HFFc6 (cell line): ENCODE measurements at places on chromosomes 12 and 14.

DNA sequence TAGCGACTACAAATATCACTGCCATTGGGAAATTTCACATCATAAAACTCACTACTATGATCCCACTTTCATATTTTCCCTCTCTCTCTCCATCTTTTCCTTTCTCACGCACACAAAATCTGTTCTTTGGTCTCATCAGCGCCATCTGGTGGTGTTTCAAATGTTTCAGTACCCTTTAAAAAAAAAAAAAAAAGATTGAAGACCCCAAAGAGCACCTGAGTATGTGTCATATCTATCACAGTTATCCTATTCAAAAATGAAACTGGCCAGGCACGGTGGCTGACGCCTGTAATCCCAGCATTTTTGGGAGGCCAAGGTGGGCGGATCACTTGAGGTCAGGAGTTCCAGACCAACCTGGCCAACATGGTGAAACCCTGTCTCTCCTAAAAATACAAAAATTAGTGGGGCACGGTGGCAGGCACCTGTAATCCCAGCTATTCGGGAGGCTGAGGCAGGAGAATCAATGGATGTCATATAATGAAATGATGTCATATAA lies 72.4 kb downstream of the TTC9 start:
- peak; percentile 3 for DNase-seq

- DNase-seq, result no peak
Measured at GRCh38 chr14:95477411-95478269, 38.8 kb downstream of the SYNE3 start.

- no peak for DNase-seq
Measured at GRCh38 chr14:64476438-64476837, 11.1 kb downstream of the AKAP5 start.

DNA sequence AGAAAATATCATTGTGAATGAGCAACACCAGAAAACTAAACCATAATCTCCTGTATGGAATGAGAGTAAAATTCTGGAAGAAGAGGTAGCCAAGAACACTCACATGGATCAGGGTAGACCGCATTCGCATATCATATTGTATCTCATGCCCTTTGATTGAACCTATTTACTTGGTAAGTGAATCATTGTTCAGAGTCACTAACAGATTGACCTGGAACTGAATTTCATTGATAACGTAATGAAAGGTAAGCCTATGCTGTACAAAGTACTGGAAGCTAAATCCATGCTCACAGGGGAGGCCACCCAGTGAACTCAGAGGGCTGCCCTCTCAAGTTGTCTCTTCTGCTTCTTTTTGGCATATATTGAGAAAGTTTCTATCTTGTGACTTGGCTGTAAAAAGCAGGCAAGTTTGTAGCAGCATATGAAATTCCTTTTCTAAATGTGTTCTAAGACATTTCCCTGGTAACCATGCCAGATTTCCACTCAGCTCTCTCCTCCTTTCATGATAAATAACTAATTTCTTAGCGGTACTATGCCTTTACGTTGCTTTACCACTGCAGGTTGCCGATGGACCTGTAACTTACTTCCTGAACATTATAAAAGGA lies 91.4 kb downstream of the PLCZ1 start:
- DNase-seq, result no peak

- no peak for DNase-seq
Measured at GRCh38 chr12:32893458-32893857, 3.1 kb downstream of the PKP2 start.

DNA sequence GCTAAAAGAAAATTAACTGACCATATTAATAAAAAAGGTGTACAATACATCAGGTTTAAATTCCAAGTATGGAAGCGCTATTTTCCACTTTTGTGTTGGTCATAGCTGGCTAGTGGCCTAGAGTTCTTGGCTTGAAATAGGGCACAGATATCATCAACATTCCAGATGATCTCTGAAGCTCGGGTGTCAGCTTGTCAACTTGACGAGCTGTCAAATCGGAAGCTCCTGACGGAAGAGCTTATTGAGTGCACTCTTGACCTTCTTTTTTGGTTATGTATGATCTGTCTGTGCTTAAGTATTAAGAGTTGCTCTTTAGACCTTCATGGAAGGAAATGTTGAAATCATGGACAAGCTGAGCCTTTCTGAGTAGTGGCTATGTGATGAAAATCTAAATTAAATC lies 177.9 kb downstream of the APAF1 start:
- DNase-seq, result no peak

DNA sequence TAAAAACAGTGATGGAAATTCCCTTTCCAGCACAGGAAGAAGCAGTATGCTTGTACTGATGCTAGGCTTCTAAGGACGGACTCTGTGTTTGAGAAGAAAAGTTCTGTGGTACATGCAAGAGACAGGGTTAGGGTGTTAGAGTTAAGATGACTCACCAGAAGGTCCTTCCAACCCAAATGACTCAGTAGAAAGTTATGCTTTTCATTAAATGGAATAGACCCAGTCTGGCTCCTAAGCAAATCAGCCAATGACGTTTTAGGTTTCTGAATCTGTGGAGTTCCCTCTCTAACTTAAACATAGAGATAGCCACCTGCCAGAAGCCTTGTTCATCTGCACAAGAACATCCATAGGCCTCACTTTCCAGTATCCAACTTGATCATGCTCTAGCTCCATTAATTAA lies 5.7 kb downstream of the PTHLH start:
- peak; percentile 93 for DNase-seq
